ENCODE measurements at places on chromosomes 16 and 17.

DNA sequence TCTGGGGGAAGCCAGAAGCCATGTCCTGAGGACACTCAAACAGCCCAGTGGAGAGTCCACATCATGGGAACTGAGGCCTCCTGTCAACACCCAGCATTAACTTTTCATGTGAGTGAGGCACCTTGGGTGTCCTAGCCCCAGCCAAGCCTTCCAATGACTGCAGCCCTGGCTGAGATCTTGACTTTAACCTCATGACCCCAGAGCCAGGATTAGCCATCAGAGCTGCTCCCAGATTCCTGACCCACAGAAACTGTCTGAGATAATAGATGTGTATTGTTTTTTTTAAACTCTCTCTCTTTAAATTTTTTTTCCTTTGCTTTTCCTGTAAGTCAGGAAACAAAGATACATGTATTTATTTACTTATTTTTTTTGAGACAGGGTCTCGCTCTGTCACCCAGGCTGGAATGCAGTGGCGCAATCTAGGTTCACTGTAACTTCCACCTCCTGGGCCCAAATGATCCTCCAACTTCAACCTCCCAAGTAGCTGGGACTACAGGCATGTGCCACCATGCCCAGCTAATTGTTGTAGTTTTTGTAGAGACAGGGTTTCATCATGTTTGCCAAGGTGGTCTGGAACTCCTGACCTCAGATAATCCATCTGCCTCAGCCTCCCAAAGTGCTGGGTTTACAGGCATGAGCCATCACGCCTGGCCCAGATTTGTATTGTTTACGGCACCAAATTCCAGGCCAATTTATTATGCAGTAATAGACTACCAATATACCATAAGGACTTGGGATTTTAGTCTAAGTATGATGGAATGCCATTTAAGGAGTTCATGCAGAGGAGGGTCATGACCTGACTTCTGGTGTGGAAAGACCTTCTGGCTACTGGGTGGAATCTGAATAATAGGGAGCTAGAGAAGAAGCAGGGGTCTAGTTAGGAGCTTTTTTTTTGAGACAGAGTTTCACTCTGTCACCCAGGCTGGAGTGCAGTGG lies 14.0 kb upstream of the TMEM94 start:
- no peak for DNase-seq

DNA sequence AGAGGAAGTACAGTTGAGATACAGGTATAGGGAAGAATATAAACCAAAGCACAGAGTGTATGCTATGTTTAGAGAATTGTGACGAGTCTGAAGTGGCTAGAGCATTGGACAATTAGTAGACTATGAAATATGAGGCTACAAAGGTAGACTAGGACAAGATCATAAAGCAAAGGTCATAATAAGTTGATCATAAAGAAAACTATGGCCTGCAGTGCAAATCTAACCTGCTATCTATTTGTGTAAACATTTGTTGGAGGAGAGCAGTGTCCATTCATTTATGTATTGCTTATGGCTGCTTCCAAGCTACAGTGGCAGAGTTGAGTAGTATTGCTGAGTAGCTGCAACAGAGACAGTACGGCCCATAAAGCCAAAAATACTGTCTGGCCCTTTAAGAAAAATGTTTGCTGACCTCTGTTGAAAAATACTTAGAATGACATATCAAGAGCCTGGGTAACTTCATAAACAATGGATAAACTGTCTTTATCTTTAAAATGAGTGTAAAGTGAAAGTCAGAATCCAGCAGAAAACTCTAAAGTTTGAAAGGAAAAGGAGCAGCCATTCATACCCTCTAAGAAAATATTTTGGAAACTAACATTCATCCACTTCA lies 14.5 kb upstream of the OR1E2 start:
- DNase-seq, result no peak

- DNase-seq, result no peak
Measured at GRCh38 chr17:33498069-33498468, 205.0 kb upstream of the ASIC2 start.

- DNase-seq, result no peak
Measured at GRCh38 chr17:66485309-66485947, 183.0 kb downstream of the PRKCA start.

DNA sequence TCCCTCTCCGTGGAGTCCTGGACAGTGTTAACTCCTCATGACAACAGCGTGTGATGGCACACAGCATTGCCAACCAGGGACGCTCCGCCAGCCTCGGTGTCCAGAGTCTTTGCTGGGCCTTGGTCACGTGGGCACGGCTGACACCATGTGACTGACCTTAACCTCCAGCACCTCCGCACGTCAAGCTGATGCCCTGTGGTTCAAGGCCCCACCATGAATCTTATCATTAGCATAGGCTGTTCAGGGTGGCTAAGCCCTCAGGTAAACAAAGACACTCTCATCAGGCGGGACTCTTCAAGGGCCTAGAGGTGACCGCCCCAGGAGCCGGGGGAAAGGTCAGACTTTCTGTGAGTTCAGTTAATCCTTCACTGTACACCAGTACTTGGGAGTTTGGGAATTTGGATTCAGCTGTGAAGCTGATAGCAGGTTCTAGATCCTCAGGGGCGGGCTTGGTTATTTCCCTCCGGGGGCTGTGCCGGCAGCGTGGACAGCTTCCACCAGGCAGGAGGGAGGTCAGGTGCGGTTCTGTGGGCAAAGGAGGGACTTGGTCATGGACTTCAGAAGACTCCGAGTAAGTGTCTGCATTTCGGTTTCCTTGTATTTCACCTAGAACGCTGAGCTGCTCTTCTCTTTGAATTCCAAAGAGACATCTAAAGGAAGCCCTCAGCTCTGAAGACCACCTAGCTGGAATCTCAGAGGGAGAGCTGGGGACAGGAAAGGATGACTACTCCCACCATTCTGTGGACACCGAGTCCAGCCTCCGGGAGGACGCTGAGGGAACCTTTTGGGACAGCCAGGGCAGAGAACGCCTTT lies 195.5 kb upstream of the CIBAR2 start:
- no peak for DNase-seq

DNA sequence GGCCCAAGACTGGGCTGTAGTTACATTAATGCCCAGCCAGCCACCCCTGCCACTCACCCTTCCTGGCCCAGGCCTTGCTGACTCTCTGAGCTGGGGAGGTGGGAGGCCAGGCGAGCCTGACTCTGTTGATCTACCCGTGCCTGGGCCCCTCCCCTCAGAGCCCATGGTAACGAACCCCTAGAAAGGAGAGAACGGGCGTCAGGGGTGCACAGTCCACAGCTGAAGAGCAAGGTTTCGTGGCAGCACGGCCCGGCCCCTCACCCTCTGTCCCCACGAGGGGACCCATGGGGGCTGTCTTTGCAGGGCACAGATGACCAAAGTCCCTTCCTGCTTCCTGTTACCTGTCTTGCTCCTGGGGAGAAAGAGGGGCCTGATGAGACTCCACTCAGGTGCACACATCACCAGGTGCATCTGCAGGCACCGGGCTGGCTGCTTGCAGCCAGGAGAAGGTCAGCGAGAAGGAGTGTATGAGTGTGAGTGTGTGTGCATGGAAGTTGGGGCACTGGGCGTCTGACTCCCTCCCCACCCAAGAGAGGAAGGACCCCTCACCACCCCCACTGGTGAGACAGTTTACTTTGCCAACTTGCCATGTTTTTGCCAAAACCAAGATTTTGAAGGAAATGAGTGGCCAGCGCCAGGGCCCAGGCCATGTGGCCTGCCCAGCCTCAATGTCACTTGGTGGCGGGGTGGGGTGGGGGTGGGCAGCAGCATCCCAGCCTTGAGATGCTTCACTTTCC lies 359.1 kb downstream of the SEC14L1 start:
- no peak for DNase-seq

DNA sequence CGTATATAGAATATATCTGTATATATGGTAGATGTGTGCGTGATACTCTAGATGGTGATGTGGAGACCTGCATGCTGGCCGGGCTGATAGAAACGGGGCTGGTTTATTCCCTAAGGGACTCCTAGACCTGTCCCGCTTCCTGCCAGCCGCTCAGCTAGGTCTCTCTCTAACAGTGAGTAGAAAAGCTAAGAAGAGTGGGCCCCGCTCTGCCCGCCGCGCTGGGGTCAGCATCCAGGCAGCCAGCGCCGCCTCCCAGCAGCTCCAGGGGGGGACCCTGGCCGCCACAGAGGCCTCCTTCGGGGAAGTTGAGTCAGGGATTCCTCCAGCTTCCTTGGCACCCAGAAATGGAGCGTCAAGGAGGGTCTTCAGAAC lies 9.4 kb downstream of the CYGB start:
- no peak for DNase-seq

All from NCI-H2171 treated with DMSO at 0.1 percent for 48 hours (cell line).